Ecto neural progenitor cell (in vitro differentiated cells): ENCODE measurements at places on chromosomes 3 and 15.

DNA sequence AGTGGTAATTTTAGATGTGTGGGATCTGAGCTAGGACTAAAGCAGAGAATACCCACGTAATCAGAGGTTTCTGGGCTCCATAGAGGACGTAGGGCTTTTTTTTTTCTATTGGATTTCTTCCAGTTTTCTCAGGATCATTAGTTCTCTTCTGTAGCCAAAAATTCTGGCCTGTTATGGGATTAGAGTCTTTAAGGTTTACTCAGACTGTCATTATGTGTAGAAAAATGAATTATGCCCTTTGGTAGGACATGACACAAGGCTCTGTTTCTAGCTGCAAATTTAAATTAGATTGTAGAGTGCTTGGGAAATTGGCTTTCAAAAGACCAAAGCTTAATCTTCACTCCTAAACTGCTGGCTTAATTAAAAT lies 1.9 kb downstream of the SETD5 start:
- DNase-seq = no peak

GRCh38 chr3:107208100-107208499 lies 169.1 kb upstream of the CCDC54 start:
- no peak for DNase-seq

DNA sequence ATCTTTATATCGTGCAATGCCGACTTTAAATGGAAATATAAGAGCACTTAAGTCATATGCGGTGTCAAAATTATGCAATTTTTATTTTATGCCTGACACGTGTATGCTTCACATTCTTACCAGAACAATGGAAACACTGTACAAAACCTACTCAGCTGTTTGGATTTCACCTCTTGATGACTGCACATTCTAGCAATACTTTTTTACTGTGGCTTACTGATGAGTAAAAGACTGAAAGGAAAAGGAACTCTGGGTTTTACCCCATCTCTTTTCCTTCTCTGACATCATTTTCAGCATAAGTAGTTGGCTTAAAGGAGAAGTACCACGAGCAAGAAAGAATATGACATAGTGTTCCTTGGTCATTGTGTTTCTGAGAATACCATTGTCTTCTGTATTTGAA lies 142.8 kb downstream of the POLR2M start:
- no peak for DNase-seq

DNA sequence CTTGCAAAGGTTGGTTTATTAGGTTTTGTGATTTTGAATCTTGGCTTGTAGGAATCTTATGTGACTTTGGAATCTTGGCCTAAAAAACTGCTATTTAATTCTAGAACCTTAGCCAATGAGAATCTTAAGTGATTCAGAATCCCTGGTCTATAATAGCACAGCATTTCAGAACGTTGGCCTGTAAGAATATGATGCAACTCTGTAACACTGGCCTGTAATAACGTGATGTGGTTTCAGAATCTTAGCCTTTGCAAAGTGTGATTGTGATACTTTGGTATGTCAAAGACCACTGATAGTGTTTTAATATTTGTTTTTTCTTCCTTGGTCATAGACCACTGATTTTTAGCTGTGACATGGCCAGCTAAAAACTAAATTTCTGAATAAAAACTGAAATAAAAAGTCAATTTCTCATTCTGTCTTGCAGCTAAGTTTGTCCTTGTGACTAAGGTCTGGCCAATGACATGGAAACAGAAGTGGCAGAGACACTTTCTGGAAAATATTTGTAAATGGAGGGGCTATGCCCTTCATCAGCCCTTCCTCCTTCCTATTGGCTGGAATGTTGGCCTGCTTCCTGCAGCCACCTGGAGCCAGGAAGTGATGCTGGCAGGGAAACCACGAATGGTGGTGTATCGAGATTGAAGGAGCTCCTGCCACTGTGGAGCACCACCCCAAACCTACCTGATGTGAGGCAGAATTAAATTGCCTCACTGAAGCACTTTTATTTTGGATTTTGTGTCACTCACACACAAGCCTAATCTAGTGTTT lies 42.3 kb upstream of the CORO2B start:
- DNase-seq = no peak

GRCh38 chr3:182959474-182960350 lies 20.6 kb downstream of the DCUN1D1 start:
- DNase-seq = peak; percentile 66

DNA sequence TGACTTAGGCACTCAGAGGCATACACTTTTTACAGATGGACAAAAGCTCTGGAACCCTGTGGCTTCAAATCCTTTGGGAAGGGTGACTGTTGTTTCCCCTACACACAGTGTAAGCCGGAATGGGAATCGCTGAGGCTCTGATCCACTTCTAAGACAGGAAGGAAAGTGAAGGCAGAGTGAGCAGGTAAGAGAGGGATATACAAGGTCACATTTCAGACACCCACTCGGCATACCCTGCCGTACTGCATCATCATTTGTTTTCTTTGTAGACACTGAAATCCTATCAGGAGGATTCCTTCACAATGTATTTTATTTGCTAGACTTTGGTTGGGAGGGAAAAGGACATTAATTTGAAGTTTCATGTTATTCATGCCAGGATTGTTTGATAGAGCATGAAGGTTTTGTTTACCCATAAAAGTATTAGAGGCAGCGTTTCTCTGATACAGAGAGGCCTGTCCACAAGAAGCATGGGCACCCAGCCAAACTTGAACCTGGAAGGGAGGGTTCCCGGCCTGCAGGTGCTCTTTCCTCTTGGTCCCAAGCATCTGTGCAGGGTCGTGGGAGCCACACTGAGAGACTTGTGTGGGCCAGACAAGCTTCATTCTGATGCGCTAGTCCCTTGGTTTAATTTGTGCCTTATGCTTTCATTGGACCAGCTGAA lies 21.9 kb upstream of the POLR2M start:
- no peak for DNase-seq

DNA sequence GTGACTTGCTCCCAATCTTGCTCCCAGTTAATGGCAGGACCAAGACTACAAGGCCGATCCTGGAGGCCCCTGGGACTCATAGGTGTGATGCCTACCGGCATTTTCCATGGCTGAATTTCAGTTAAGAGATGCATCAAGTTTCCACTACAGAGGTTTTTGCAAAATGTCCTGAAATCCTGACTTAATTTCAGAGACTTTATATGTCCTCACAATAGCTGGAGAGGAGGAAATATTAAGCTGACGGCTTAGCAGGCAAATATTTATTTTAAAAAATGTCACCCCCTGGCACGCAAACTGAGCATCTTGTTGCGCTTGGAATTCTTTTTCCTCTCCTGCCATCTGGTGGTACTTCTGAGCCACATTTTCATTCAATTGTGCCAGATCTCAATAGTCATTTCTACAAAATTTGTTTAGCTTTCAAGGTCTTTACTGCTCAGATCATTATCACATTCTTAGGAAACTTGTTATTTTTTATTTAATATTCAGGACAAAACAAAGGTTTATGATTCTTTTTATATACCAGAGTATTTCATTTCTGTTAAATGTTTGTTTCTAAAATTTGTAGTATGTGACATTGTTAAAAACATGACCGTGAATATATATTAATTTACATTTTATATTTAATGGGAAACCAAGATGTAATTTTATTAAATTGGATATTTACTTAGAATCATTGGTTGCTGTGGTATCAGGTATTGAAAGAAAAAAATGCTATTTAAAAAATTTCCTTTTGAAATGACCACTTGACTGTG lies 189.2 kb upstream of the THRB start:
- no peak for DNase-seq

GRCh38 chr3:61571516-61572336 lies 10.4 kb downstream of the PTPRG start:
- DNase-seq = no peak

DNA sequence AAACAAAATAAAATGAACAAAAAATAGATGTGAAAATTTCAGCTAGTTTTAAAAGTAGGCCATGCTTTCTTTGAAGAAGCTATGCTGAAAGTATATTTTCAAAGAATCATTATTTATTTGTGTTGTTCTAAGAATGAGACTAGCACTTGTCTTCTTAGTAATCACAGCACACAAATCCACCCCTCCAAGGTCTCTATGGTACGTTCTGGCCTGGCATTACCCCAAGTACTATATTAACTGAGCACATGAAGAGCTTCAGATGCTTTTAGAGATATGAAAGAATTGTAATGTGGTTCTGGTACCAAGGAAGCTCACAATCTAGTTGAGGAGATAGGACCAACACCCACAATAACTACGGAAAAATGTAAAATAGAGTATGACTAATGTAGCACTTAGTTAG lies 416.5 kb downstream of the PLCL2 start:
- DNase-seq = no peak

- no peak for DNase-seq
Measured at GRCh38 chr3:111965484-111965883, 13.3 kb upstream of the ABHD10 start.

- DNase-seq = no peak
Measured at GRCh38 chr15:84865074-84865569, 19.3 kb upstream of the SLC28A1 start.

GRCh38 chr3:30131191-30131590 lies 475.2 kb upstream of the TGFBR2 start:
- DNase-seq = no peak

GRCh38 chr3:45599984-45600650 lies 5.6 kb downstream of the LIMD1 start:
- no peak for DNase-seq

DNA sequence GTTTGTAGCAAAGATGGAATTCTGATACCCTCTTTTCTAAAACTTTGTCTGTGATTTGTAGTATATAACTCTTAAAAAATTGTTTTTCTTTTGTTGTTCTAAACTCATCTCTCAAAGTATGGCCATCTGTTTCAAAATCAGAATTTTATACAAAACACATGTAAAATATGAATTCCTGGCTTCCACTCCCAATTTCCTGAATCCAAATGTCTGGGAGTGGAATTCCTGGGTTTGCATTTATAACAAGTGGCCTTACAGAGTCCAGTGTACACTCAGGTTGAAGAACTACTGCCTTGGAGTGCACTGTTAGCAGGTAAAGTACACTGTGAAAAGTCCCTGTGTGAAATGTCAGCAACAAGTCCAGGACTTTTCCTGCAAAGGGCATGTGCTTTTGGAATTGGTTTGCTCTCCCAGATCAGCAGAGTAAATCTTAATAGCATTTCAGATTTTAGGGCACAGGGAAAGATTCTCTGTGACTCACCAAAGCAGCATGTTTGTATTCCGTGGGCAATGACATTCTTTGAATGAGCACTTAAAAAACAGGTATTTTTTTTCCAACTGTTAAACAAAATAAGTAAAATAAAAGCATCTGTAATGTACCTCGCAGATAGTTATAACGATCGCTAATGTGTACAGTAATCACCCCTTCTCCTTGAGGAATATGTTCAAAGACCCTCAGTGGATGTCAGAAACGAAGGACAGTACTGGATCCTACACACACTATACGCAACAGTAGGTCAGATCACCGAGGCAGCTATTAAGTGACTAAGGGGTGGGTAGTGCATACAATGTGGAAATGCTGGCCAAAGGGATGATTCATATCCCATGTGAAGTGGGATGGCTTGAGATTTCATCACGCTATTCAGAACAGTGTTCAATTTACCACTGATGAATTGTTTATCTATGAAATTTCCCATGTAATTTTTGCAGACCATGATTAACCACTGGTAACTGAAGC lies 2.0 kb upstream of the CLDN16 start:
- no peak for DNase-seq
